CD4-positive, CD25-positive, alpha-beta regulatory T cell (primary cell): ENCODE measurements at places on chromosomes 5 and 9. TPM values are rescaled to one million over a fixed set of nuclear protein-coding genes. Genes with fewer than 3 reads are reported as not detected.

ARL10 gene
- 4.8 TPM for total RNA-seq

AHRR gene
- total RNA-seq: 4.5 TPM

DNA sequence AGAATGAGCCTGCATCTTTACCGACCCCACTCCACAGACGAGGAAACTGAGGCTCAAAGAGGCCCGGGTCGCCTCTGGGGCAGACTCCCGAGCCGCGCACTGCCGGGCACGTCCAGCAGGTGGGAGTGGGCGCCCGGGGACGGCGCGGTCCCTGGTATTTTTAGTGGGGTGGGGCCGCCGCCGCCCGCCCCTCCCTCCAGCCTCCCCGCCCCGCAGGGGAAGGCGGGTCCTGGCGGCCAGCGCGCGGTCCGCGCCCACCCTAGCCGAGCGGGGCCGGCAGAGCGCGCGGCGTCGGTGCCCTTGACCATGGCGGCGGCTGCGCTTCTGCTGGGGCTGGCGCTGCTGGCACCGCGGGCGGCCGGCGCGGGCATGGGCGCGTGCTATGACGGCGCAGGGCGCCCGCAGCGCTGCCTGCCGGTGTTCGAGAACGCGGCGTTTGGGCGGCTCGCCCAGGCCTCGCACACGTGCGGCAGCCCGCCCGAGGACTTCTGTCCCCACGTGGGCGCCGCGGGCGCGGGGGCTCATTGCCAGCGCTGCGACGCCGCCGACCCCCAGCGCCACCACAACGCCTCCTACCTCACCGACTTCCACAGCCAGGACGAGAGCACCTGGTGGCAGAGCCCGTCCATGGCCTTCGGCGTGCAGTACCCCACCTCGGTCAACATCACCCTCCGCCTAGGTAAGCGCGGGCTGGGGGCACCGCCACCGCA, at the start of gene LAMC3:
TSS of gene LAMC3 (plus strand) at position 266 of the 710 bp plus-strand sequence. CDS start at position 307, 41 bp downstream.
- no peak for DNase-seq

SAXO1 gene
- total RNA-seq: 0.30 TPM

DNA sequence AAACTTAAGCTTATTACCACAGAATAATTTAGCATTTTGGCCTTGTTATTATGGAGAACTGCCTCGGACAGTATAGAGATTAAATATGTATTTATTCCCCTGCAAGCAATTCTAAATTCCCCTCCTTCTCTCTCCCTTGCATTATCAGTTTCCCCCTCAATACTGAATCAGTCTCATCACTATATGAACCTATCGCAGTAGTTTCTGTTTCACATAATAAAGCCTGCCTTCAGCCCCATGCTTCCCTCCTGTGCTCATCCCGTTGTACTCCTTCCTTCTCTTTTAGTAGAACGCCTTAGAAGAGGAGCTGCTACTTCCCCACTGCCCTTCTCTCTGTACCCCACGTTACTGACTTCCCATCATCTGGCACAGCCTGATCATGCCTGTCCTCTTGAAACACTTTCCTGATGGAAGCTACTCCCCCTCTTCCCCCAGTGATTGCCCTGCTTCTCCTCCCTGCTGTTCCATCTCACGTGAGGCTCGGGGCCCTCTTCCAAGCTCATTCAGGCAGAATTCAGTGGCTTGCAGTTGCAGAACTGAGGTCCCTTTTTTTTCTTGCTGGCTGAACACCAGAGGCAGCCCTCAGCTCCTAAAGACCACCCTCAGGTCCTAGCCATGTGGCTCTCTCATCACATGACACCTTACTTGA, 93.4 kb downstream of the PPIC start:
- no peak for DNase-seq

- DNase-seq: no peak
Observed at GRCh38 chr5:173016598-173017046, 33.1 kb downstream of the ATP6V0E1 start.
